ENCODE measurements at places on chromosomes 11 and 22.

GRCh38 chr11:109933126-109933525 lies 160.1 kb upstream of the ZC3H12C start:
- no peak for DNase-seq

- no peak for DNase-seq
Observed at GRCh38 chr11:27592098-27592780, 85.7 kb upstream of the LIN7C start.

DNA sequence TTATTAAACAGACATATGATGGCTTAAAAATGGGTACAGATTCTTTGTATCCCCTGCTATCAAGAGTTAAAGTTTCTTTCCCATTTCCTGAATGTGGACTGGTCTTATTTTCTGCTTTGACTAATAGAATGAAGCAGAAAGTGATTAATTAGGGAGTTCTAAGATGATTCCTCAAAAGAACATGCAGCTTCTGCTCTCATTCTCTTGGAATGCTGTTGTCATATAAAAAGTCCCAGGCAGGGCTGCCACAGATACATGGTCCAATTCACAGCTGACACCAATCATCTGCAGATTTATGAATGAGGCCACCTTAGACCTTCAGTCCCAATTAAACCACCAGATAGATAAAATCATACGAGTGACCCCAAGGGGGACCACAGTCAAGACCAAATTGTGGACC lies 844.5 kb upstream of the RAG2 start:
- no peak for DNase-seq

- DNase-seq = no peak
Observed at GRCh38 chr22:34966980-34967565, 98.9 kb upstream of the ISX start.

- DNase-seq = no peak
Observed at GRCh38 chr11:71352226-71352625, 96.0 kb downstream of the DHCR7 start.

- no peak for DNase-seq
Observed at GRCh38 chr11:27497284-27497866, 9.2 kb downstream of the LIN7C start.

DNA sequence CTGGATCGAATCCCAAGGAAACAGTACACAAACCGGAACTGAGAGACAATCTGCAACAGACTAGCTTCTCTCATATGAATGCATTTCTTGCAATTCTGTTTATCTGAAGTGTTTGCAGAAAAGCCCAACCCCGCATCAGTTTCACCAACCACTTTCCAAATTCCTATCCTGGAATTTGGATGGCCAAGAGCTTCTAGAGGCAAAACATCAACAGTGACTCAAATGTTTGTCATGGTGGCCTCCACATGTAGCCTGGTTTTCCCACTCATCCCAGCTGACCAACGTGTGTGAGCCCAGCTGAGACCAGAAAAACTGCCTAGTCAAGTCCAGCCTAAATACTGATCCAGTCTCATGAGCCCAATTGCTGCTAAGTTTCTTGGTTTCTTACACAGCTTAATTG lies 8.3 kb upstream of the MIEF1 start:
- no peak for DNase-seq

DNA sequence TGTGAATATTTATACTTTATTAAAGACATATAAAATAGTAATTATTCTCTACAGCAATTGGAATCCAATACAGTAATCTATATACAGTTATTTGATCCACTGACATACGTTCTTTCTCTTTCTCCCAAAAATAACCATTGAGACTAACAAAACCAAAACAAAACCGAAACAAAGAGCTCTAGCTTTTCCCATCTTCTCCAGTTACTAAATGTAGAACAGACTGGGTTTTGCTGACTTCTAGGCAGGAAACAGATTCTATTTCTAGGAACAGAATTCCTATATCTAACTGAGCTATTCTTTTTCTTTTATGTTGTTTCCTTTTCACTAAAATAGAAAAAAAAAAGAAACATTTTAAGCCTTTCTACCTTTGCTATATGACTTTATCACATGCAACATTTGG lies 80.1 kb downstream of the PACS1 start:
- DNase-seq = no peak

DNA sequence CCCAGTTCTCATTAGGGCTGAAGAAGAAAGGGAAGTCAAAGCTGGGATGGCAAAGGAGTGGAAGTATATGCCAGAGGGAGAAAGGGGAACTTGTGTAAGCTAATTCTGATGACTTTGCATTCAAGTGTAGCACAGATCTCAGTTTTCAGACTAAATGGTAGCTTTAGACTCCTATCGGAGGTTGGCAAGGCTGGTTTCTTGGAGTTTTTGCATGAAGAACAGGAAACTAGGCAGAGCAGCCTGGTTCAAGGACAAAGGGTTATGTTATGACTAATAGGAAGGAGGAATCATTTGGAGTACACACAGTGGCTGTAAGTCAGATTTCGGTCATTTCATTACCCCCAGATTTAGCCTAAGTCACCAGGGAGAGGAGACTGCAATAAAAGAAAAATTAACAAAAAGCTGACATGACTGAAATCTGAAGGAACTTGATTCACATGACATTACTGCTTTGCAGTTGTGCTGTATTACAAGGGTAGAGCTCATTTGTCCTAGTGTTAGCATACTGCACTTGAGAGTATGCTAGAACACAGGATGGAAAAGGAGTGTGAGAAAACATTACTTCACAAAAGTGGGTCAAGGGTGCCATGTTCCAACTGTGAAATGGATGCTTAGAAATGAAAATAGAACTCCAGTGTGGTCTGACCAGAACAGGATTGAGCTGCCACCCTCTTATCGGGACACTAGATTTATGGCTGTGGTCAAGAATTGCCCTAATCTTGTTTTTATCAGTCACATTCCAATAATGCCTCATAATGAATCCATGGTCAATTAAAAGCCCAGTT lies 23.6 kb downstream of the ADM start:
- no peak for DNase-seq

DNA sequence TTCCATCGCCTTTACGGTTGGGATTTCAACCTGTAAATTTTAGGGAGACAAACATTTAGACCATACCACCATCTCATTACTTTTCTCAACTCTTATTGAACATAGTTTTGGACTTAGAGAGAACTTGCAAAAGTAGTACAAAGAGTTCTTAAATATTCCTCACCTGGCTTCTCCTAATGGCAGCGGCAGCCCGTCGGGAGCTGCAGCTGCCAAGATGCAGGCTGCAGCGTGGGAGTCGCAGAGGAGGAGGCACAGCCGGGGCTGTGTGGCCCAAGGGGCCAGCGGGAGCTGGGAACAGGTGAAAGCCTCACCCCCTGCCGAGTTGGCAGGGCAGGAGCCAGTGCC lies 23.1 kb upstream of the RNASEH2C start:
- no peak for DNase-seq

GRCh38 chr22:17281440-17281841 lies 62.2 kb upstream of the ADA2 start:
- no peak for DNase-seq

GRCh38 chr11:19951558-19952115 lies 208.6 kb downstream of the DBX1 start:
- peak; percentile 22 for DNase-seq

DNA sequence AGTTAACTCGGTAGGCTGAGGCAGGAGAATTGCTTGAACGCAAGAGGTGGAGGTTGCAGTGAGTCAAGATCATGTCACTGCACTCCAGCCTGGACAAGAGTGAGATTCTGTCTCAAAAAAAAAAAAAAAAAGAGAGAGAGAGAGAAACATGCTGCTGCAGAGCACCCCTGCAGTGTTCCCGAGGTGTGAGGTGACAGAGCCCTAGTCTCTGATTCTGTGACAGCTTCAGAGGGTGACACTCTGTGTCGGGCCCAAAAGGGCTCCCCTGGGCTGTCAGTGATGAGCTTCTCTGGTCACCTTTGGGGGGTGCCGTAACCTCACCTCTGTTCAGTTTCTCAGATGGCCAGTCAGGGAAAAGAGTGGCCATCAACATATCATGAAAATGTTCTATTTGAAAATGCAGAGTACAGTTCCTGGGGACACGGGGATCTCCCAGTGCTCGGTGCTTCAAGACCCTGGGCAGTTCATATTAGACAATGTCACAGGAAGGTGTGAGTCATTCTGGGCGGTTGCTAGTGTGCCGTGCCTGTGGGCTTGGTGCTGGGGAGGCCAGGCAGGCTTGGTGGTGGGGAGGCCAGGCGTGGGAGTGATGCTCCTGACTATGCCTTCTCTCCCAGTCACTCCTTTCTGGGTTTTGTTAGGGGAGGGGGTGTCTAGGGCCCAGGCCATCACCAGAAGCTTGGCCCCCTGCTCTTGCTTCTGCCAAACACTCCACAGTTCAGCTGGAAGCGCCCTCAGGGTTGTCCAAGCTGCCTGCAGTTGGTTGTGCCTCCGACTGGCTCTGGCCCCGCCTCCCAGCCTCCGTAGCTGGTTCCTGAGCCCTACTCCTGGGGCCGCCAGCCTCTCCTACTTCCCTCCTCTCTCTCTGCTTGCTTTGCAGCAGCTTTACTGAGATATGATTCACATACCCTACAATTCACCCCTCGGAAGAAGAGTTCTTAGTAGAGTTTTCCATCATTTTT lies 52.5 kb upstream of the CLDN5 start:
- DNase-seq = no peak

DNA sequence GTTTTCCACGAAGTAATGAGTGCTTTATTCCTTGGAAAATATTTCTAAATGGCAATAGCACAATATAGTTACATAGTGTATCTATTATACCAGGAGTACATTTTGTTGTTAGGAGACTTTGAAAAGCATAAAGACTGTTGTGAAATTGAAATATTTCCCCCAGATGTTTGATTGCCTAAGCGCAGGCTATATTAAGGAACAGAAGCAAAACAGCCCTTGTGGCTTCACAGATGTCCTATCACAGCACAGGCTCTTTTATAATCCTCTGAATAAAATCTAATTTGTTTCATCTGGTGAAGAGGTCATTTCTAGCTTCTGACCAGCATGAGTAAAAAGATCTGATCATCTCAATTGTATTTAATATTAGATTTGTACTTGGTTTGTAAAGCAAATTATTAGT lies 48.2 kb downstream of the BSX start:
- no peak for DNase-seq

- no peak for DNase-seq
Observed at GRCh38 chr11:70490208-70490607, 91.9 kb downstream of the CTTN start.

DNA sequence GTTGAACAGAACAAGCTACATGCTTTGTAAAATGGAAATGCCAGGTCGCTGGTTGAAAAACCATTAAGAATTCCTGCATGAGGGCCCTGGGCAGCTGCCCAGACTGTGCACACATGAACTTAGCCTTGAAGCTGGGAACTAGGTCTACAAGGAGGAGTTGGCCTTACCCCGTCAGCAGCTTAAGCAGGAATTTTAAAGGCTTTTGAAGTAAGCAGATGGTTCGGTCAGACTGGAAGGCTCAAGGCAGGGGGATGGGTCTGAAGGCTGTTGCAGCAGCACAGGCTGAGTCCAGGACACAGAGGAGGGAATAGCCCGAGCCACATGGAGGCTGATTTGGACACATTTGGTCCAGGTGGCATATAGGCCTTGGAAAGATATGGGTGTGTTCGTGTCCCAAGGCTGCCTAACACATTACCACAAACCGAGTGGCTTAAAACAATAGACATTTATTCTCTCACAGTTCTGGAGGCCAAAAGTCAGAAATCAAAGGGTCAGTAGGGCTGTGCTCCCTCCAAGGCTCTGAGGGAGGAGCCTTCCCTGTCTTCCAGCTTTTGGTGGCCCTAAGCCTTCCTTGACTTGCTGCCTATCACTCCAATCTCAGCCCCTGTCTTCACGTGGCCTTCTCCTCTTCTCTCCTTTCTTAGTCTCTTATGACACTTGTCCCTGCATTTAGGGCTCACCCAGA lies 11.6 kb downstream of the LIF start:
- no peak for DNase-seq

DNA sequence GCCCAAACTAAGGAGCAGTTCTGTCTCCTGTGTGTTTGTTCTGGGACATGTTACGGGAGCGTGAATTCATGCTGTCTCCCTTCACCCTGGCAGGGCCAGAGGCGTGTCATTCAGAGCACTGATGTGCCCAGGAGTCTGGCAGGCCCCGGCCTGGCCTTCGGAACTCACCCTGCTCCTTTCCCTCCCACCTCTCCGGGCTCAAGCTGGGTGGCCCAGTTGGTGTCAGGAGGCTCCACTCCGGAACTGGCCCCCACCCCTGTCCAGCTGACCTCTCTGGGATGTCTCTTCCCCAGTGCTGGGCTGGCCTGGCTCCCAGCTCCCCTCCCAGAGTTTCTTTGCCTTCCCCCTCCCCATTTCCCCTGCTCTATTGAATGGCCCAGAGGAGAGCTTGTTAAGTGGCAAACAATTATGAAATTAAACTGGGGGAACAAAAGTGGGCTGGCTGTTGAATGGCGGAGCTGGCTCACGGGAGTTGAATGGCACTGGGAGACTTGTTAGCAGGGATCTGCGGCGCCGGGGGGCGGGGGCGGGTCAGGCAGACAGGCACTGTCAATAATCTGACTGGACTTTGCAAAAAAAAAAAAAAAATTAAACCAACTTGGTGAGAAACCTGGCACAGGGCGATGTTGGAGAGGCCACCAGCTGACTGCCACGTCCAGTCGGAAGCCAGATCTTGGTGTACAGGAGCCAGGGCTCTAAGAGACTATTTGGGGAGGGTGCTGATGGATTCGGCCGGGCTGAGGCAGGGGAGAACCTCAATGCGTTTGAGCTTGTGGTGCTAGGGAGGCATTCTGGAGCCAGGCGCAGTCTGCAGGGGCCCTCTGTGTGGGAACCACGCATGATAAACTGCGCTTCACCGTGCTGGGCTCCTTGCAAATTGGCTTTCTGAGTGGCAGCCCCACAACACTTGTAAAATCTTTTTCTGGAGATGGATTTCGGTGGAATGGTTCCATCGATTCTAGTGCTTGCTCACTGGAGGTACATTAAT lies 1.3 kb downstream of the MPPED1 start:
- no peak for DNase-seq

GRCh38 chr22:17412232-17412631 lies 43.0 kb downstream of the CECR2 start:
- no peak for DNase-seq

DNA sequence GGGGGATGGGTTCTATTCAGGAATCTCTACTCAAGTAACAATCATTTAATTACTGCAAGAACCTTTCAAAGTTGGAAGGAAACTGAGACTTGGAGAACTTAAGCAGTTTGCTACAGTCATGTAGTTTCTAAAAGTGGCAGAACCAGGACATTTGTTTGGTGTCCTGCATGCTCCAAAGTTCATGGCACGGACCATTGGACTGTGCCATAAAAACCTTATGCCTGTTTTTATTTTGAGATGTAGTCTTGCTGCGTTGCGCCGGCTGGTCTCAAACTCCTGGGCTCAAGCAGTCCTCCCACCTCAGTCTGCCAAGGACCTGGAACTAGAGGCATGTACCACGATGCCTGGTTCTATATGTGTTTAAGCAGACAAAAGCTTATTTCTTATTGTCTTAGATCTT lies 18.6 kb upstream of the AIFM3 start:
- DNase-seq = no peak

DNA sequence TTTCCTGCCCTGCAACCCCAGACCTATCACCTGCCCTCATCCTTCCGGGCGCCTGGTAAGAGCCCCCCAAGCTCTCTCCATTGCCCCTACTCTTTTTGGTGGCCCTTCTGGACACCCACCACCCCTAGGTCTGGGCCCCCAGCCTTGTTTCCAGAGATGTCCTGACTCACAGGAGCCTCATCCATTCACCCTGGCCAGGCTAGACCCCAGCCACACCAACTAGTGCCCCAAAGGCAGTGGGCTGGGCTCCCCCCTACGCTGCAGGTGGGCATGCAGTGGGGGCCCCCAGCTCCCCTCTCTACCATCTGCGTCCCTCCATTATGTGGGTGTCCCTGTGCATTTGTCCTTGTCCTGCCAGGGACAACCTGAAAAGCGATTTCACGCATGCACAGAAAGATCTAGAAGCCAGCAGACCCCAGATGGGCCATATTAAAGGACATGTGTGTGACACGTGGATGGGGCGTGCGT lies 1.4 kb downstream of the MRGPRF start:
- DNase-seq = no peak
